ENCODE measurements at places on chromosomes 1 and 21.

DNA sequence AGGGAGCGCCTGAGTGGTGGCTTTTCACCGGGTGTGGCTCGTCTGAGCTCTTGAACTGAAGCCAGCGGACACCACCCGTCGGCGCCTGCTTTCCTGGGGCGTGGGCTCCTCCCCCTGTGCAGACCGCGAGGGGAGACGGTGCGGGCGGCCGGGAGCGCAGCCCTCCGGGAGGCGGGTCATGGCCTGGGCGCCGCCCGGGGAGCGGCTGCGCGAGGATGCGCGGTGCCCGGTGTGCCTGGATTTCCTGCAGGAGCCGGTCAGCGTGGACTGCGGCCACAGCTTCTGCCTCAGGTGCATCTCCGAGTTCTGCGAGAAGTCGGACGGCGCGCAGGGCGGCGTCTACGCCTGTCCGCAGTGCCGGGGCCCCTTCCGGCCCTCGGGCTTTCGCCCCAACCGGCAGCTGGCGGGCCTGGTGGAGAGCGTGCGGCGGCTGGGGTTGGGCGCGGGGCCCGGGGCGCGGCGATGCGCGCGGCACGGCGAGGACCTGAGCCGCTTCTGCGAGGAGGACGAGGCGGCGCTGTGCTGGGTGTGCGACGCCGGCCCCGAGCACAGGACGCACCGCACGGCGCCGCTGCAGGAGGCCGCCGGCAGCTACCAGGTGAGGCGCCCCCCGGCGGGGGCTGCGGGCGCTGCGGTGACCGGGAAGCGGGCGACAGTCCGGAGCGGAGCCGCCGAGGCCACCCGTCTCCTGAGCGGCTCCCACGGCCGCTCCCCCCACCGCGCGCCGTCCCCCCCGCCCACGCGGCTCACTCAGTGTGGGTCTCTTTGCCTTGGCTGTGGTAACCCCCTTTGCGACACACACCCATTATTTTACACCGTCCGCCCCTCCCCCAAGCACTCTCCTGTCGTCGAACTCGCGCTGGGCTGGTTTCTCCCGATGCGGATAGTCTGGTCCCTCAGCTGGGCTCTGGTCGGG is at the start of gene TRIM58:
Gene TRIM58, plus strand, starts transcription at position 119 of the 916 bp plus-strand sequence. Its CDS starts 60 bp downstream, at position 179.
- peak; percentile 18 for DNase-seq

GRCh38 chr1:183019139-183019740 is 4.0 kb upstream of the LAMC1 start:
- DNase-seq: no peak

GRCh38 chr1:27597516-27598294 is 6.2 kb downstream of the AHDC1 start:
- no peak for DNase-seq

DNA sequence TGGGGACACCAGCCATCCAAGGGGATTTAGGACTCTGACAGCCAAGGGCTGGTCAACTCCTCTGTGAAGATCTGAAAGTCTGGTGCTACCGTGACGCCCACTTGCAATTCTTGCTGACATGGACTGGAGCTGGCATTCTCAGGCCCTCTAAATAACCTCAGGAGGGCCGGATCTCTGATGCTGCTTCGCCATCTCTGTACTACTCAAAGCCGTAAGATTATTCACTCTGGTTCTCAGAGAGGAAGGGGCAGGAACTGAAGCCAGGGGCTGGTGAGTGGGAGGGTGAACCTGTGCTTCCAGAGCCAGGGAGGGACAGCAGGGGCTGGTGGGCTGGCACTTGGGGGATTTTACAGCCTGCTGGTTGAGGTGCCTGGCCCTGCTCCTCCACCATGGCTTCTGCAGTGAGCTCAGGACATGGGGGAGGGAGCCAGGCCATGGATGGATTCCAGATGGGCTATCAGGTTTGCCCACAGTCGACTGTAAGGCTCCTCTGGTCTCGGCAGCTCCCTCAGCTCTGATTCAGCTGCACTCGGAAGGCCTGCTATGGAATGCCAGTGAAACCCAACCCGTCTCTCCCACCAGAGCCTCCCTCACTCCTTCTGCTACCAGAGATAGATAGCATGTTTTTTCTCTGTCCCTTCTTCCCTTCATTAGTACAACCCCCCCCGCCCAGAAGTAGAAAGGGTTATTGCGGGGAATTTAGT is 84.5 kb downstream of the PLXNA2 start:
- no peak for DNase-seq

DNA sequence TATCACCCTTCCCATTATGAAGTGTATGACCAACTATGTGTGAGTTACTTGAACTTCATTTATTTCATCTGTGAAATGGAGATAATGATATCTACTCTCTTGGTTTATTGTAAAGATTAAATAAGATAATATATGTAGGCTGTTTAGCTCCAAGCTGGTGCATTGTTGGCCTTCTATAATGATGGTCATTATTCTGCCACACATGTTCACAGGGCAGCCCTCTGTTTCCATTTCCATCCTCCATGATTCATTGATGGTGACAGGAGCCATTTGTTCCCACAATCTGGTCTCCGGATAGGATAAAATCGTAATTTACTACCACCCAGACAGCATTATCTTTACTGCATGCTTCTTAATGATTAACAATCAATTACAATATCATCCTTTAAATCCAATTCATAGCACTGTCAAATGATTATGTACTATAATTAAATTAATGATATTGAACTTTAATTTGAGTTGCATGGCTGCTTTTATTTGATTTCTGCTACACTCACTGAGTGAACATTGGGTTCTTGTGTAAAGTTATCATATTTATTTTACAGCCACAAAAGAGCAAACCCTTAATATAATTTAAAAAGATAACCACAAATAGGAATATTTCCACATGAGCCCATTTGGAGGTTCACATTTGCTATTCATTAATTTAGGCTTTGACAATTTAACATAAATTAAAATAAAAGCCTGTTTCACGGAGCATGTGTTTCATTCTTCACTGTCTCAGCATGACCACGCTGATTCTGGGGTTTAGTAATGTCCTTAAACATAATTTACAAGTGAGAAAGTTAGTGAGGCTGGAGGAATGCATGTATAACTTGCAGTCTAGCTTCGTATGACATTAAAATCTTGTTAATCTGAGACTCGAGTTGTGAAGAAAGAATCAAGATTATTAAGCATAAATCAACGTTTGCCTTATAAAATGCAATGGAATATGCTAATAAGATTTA is 596.4 kb upstream of the ZRANB2 start:
- DNase-seq: no peak

DNA sequence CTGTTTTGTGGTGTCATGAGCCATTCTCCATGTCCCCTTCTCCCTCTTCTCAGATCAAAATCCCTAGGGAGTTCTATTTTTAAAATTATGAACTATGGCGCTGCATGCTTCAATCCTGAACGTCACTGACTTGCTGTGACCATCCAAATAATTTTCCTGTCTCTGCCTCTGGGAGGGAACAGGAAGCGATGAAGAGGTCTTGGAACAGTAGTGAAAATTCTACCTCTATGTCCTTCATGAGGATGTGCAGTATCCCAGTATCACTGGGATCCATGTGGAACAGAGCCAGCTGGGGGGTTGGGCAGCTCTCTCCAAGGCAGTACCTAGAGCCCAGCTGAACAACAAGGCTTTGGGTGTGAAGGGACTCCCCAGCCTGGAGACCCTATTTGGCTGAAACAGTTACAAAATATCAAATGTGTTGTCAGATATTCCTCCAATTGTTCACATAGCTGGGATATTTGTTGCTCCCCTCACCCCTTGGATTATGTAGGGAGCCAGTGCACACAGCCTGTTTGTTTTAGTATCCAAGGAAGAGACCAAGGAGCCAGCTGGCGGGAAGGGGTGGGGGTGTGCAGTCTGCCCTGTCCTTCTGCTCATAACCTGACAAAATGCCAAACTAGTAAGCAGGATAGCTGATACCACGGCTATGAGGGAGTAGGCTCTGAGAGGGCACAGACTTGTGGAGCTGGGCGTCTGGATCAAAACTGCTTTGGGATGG is 7.6 kb downstream of the DCLRE1B start:
- DNase-seq: no peak

DNA sequence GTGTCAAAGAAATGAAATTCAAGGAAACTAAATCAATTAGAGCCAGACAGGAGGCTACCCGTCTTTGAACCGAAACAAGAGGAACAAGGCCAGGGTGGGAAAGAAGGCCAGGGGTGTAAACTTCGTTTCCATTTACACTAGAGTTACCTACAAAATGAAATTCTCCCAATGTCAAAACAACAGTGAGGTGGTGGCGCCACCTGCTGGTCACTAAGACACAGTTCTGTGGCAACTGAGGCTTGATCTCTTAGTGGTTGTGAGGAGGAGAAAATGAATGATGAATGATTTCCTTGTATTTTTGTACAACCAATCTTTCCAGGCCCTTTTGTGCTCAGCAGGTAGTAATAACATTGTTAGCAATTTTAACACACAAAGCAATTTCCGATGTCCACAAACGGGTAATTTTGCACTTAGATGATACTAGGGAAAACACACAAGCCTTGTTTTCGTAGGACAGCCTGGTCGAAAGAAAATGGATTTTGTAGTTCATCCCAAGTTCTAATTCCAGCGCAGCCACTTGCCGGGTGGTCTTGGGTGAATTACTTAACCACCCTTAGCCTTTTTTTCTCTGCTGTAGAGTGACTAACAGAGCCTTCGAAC is 54.8 kb upstream of the SOD1 start:
- DNase-seq: no peak

DNA sequence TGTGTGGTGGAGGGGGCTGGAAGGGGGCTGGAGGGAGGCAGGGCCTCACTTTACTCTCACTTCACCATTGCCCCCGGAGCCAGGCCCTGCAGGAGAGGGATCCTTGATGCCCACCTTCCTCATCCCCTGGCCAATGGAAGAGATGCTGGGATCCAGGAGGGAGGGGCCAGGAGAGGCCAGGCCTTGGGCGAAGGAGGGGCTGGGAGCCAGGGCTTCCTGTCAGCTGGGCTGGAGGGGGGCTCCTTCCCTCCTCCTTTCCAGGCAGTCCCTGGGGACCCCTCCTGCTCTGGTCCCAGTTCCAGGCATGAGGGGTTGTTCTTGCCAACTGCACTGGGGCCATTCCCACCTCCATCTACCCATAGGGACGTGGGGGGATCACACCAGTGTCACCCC is 5.7 kb downstream of the AHDC1 start:
- DNase-seq: no peak

DNA sequence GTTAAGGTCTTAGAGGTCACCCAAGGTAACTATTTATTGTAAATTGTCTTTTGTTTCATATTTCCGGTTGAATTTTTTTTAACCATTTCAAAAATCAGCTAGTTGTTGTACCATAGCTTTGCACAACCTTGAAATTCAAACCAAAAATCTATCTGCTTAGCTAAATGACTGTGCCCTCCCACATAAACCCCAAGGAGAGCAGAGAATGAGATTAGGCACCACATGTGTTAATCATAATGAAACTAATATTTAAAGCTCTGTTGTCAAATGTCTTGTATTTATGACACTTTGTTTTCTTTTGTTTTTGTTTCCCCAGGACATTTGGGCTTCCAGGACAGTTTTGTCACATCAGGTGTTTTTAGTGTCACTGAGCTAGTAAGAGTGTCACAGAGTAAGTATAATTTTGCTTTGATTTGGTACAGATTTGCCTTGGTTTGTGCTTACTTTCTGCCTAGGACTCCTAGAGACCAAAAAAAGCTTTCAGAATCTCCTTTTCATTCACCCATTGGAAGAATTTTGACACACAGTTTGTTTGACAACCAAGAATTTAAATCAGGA is 249.9 kb downstream of the NFIA start:
- DNase-seq: peak; percentile 51

- DNase-seq: no peak
These were observed 34.9 kb downstream of the HMCN1 start for GRCh38 chr1:185769136-185769535.

- DNase-seq: no peak
These were observed 25.0 kb downstream of the EFCAB7 start for GRCh38 chr1:63548303-63548702.

- DNase-seq: no peak
These were observed 185.6 kb downstream of the RHOU start for GRCh38 chr1:228920831-228921230.

GRCh38 chr1:182629499-182630096 is 25.4 kb upstream of the RGS16 start:
- DNase-seq: no peak

- DNase-seq: no peak
These were observed 109.7 kb downstream of the PLXNA2 start for GRCh38 chr1:208134491-208134890.

DNA sequence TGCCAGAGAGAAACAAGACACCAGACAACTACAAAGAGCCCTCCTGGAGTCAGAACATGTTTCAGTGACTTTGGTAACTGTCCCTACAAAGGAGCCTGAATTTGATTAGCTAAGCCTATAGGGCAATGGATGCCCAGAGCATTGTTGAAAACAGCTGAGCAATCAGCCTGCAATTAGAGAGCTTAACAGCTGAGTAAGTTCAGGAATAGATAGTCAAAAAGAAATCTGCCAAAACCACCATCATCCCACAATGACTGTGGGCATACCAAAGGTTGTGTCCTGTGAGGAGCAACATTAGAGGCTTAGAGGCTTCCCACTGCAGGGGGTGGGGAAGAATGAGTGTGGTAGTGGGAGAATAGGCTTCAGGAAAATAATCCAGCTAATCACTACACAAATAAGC is 32.1 kb downstream of the SH3BP5L start:
- peak; percentile 67 for DNase-seq

GRCh38 chr1:192573499-192573898 is 2.1 kb upstream of the RGS1 start:
- DNase-seq: no peak

GRCh38 chr1:21335750-21336224 is 45.5 kb upstream of the ECE1 start:
- DNase-seq: no peak

- no peak for DNase-seq
These were observed 307.1 kb upstream of the RRP15 start for GRCh38 chr1:217977943-217978342.

DNA sequence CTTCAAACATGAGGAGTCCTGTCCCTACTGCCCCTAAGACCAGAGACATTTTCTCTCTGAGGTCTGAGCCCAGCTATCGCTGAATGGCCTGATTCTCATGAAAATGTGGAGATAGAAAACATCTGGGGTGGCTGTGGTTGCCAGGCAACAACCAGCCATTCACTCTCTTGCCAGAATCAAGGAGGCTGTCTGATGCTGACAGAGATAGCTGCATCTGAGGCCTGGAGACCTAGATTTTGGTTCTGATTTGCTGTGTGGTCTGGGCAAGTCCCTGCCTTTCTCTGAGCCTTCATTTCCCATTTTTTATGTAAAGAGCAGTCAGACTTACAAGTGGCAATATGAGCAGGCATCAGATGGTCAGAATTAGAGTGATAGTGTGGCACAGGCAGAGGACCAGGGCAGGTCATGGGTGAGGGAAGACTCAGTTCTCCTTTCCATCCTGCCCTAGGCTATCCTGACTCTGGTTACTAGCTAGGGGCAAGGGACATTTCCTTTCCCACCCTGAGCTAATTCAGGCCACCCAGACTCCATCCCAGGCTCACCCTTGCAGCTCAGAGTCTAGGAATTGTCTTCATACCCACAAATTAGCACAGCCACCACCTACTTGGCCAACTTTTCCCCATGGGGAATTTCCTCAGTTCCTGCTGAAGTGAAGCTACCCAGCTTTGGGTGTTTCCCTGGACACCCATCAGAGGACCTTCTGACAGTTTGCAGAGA is 20.0 kb upstream of the RNF19B start:
- DNase-seq: peak; percentile 38

All from GM06990 (cell line).